ENCODE measurements at places on chromosomes 2 and 18.

DNA sequence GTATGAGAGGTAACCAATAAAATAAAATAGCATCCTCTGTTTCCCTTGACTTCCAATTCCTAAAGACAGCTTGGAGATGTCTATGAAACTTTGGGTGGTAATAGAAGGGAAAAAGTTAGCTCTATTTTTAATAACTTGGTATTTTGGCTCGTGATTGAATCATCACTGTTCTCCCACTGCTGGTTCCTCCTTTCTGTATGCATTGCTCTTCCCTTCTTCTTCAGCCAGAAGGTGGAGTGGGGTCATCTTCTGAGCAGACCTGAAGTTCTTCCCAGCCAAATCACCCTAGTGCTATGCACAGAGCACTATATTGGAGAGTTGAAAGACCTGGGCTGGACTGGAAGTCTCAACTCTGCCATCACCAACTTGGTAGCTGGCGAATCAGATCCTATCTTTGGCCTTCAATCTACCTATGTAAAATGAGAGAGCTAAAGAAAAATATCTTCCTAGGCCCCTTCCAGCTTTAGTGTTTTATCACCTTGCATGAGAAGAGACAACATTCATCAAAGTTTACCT lies 54.1 kb downstream of the CPO start:
- no peak for DNase-seq

DNA sequence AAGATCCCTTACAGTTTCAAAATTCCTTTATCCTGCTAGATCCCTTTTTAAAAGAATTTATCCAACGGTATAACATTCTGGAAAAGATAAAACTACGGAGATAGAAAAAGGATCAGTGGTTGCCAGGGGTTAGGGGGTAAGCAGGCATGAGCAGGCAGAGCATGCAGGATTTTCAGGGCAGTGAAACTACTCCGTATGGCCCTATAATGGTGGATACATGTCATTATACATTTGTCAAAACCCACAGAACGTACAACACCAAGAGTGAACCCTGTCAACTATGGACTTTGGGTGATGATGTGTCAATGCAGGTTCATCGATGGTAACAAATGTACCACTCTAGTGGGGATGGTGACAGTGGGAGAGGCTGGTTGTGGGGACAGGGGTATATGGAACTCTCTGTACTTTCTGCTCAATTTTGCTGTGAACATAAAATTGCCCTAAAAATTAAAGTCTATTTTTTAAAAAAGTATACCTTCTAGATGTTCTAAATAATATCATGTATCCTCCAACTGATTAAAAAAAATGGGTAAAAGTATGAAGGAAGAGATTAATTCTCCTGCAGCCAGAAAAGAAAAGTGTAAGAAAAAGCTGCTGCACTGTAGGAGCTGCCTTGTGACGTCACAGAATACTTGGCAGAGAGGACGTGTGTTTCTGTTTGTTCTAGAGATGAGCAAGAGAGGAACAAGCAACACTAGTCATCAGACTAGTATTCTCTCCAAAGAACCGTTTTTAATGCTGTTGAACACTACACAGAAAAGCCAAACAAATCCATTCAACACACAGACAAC lies 23.6 kb downstream of the ANKRD44 start:
- DNase-seq: peak; percentile 29

- DNase-seq: no peak
These were observed 151.1 kb downstream of the GLI2 start for GRCh38 chr2:120886534-120887319.

- DNase-seq: no peak
These were observed 235.5 kb downstream of the THSD7B start for GRCh38 chr2:137000811-137001210.

DNA sequence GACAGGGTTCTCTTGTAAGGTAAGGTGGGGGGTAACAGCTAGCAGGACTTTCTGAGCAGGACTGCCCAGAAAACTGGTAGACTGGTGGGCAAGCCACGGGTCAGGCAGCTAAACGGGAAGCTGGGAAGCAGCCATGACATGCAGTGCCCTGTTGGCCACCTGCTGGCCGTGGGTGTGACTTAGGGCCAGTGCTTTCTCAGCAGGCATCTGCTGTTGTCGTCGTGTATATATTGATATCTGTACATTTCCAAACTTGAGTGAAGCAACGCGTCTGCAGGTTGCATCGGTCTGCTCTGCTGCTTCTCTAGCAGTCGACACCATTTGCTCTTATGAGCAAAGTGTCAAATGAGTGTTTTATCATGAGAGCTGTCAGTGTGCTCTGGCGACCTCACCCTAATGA lies 31.0 kb downstream of the COA5 start:
- no peak for DNase-seq

GRCh38 chr2:97906307-97906706 lies 89.4 kb downstream of the TMEM131 start:
- no peak for DNase-seq

GRCh38 chr2:162125138-162125537 lies 26.9 kb downstream of the GCG start:
- DNase-seq: no peak

- no peak for DNase-seq
These were observed 130.4 kb upstream of the CYP26B1 start for GRCh38 chr2:72278046-72278445.

DNA sequence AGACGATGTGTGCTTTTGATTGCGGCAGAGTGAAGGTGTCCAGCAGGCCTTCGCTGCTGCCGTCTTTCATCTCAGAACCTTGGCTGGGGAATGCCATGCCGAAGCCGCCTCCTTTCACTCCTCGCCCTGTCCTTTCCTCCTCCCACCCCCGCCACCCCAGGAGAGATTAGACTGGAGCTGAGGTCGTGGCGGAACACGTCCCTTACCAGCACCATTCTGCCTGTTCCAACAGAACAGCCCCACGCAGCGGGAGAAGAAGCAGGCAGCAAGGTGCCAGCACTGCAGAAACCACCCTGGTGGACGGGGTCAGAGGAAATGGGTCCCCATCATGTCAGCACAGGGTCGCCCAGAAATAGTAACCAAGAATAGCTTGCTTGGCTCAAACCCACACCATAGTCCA lies 24.8 kb upstream of the RBM44 start:
- no peak for DNase-seq

Measured in glomerular endothelial cell (primary cell).